ENCODE measurements at places on chromosomes 1 and 21.

DNA sequence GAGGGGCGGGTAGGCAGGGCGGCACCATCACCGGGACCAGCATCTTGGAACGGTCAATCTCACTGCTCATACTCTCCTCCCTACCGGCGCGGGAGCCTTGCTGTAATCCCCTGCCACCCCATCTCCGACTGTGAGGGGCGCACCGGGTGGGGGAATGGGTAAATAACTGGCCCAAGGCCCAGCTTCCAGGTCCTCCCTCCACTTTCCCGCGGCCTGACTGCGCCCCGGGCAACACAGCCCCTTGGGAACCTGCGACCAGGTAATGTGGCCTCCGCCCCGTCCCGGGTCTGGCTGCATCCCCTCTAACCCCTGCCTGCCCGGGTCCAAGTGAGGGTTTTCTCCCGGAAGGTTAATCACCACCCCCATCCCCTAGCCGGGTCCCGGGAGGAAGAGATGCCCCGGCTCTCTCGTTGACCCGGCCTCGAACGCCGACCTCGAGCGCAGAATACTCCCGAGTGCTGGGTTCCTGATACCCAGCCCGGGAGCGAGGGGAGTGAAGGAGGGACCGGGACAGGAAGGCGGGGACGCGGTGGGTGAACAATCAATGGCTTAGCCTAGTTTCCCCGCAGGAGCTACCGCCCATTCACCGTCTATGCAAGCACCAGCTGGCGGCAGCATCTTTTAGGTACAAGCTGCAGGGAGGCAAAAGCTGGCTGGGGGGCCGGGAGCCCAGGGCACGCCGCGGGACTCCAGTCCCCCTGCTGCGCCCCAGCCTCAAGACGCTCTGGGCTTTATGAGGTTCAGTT lies 5.9 kb upstream of the LHX9 start:
- DNase-seq = no peak

DNA sequence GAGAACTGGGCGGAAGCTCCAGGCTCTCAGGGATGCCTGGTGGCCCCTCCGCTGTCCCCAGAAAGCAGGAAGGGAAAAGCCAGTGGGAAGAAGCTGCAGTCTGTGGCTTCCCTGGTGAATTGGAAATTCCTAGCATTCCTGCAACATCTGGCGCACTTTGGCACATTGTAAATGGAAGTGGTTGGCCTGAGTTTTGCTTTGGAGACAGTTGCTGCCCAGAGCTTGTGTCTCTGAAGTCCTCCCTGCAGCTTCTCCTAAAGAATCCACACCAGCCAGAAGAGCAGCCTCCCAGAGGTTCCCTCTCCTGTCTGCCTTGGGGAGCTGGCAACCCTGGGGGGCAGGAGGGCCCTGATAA lies 48.2 kb downstream of the ARHGEF10L start:
- no peak for DNase-seq

DNA sequence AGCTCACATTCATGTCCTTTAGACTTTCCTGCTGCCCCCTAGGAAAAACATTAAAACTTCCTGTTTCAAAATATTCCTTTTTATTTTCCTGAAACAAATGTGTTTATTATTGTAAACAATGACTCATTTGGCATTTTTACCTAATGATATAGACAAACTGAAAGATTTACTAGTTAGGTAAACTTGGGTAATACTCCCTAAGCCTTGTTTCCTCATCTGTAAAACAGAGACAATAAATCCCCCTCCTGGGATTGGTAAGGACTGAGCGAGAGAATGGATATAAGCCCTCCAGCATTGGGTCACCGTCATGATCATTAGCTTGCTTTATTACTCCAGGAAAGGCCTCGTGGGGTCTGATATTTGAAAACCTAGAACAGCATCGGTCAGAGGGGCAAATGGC lies 59.8 kb downstream of the LPAR3 start:
- DNase-seq = no peak

GRCh38 chr21:42435833-42436232 lies 32.1 kb downstream of the UBASH3A start:
- DNase-seq = no peak

DNA sequence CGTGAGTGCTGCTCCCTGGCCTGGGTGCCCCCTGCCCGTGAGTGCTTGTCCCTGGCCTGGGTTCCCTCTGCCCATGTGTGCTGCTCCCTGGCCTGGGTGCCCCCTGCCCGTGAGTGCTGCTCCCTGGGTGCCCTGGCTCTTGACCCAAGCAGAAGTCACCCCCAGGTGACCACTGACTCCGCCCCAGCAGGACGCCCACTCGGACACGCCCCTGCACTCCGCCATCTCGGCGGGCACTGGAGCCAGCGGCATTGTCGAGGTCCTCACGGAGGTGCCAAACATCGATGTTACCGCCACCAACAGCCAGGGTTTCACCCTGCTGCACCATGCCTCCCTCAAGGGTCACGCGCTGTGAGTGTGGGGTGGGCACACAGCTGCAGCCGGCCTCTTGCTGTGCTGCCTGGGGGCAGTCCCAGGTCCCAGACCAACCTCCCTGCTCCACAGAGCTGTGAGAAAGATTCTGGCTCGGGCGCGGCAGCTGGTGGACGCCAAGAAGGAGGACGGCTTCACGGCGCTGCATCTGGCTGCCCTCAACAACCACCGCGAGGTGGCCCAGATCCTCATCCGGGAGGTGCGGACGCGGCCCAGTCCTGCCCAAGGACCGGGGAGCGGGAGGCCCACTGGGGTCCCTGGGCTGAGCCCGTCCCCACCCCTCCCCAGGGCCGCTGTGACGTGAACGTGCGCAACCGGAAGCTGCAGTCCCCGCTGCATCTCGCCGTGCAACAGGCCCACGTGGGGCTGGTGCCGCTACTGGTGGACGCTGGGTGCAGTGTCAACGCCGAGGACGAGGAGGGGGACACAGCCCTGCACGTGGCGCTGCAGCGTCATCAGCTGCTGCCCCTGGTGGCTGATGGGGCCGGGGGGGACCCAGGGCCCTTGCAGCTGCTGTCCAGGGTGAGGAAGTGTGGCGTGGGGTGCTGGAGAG lies 3.9 kb upstream of the MMP23B start:
- DNase-seq = no peak

DNA sequence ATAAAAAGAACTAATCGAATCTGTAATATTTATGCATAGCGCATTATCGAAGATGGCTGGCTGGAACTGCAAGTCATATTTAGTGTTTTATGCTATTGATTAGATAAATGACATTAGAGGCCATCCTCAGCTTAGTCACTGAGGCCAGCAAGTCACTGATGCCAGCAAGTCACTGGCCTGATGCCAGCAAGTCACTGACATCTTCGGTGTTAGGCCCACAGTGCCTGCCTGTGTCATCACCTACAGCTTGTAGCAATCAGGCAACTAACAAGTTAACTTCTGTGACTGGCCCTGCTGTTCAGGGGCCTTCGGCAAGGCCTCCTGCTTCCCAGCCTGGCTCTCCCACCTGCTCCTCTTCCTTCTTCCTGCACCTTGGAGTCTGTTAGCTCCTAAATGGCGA lies 65.6 kb upstream of the SCCPDH start:
- DNase-seq = no peak

- no peak for DNase-seq
Measured at GRCh38 chr1:195141294-195141693, 1466.9 kb downstream of the KCNT2 start.

DNA sequence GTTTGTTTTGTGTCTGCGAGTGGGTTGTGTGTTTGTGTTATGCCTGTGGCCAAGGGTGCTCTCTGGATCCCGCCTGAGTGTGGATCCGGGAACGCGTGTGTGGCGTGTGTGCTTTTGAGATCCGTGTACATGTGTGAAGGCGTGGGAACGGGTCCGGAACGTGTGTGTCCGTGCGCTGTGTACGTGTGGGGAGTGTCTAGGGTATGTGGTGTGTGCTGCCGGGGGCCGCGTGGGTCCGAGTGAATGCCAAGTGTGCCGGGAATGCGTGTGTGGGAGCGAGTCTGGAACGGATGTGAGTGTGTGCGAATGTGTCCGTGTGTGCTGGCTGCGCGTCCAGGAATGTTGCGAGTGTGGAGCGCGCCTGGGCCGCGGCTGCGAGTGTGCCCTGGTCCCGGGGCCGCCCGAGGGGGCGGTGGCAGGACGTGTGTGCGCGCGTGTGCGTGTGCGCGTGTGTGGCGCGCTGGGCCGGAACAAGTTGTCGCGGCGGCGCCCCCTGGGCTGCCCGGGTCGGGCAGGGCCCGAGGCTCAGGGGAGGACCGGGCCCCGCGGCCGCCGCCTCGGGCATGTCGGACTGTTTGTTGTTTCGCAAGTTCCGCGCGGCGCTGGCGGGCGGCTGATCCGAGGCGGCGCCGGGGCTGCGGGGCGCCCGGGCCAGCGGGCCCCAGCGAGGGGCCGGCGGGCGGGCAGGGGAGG lies 953 bp downstream of the PTPRU start:
- DNase-seq = peak; percentile 45

- DNase-seq = no peak
Measured at GRCh38 chr1:234969011-234969441, 159.6 kb downstream of the TOMM20 start.

Data from tibial artery (tissue), 4 donors.